Chondrocyte (in vitro differentiated cells): ENCODE measurements at places on chromosomes 2 and 18. TPM values are rescaled to one million over a fixed set of nuclear protein-coding genes. Genes with fewer than 3 reads are reported as not detected.

The SPATA3 gene
- not detected in 3 replicates for total RNA-seq

GRCh38 chr2:207782238-207783030 lies 12.7 kb upstream of the FZD5 start:
- DNase-seq: no peak

DNA sequence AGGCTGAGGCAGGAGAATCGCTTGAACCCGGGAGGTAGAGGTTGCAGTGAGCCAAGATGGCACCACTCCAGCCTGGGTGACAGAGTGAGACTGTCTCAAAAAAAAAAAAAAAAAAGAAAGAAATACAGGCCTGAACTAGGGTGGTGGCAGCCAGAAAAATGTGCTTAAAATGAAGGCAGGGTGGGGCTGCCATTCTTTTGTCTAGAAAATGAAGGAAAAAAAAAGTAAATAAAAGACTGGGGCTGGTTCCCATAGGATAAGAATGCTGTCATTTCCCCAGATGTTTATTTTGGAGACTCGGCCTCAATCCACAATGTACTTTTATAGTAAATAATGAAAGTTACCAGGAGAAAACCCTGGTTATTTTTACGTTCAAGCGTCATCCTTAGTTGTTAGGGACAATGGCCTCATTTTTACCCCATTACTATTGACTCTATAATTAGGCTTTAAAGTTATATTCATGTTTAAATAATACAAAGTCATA lies 58.9 kb downstream of the ATP8B1 start:
- DNase-seq: no peak

The UGT1A4 gene
- total RNA-seq: not detected in 3 replicates

- DNase-seq: no peak
Measured at GRCh38 chr2:127574656-127575055, 39.2 kb downstream of the MYO7B start.

The LYPD6B gene
- 0.36 to 1.2 TPM in 2 of 3 replicates, not detected in the other for total RNA-seq

- no peak for DNase-seq
Measured at GRCh38 chr18:5601188-5601624, 57.4 kb upstream of the EPB41L3 start.

- no peak for DNase-seq
Measured at GRCh38 chr2:11092701-11093335, 62.4 kb upstream of the SLC66A3 start.

The ACOXL gene
- total RNA-seq: not detected in 3 replicates

The TAF4B gene
- 1.7 to 2.2 TPM (median 2.0 TPM) in 3 replicates for total RNA-seq

GRCh38 chr18:79862562-79862961 lies 64.8 kb downstream of the KCNG2 start:
- no peak for DNase-seq

The VWA3B gene
- total RNA-seq: not detected in 3 replicates

DNA sequence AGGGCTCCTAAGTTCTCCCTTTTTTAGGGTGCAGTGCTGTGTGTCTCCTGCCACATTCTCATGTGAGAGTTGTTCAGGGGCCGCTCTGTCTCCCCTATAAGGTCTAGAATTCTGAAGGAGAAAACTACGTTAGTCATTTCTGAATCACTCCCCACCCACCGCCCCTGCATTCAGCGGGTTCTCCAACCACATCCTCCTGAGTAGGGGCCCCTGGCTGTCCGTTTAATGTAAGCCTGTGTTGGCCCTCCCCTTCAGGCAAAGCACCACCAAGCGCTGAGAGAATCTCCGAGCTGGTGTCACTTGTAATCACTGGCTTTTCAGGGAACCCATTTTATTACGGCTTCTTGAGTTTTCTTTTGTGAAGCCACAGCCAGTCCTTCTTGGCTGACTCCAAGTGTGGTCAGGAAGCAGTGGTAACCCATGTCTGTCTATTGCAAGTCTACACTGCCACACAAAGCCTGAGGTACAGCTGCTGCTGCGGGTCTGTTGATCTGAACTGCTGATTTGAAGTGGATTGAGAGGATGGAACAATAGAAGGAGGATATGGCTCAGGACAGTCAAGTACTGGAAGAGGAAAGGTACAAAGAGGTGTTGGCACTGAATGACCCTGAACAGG lies 16.9 kb downstream of the LCT start:
- no peak for DNase-seq

GRCh38 chr2:18119883-18120282 lies 241.4 kb downstream of the KCNS3 start:
- no peak for DNase-seq

The NDC80 gene
- 4.8 to 6.5 TPM (median 5.8 TPM) in 3 replicates for total RNA-seq

DNA sequence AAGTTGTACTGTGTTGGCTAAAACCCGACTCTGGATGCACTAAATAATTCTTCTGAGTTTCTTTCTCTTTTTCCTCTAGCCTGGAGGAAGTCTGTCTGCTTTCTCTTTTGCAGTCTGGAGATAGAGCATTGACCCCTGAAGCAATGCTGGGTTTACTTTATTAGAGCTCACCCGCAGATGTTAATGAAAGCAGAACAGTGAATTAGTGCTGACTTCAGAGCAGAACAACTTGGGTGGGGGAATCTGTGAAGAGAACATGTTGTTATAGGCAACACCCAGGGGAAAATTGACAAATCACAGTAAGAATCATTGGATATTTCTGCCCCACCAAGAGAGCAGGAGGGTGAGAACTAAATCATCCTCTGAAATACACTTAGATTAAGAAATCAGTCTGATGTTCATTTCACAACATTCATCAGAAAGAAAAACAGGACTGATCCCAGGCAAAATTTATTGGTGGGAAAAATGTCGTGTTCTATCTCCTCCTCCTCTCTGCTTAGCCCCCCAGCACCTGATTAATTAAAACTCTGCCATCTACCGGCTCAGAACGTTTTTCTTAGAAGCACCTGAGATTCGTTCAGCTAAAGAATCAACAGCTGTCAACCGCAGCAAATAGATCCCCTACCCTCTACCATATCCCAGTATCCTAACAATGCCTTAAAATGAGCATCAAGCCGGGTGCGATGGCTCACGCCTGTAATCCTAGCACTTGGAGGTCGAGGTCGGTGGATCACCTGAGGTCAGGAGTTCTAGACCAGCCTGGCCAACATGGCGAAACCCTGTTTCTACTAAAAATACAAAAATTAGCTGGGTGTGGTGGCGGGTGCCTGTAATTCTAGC lies 165.1 kb downstream of the FMNL2 start:
- DNase-seq: no peak

GRCh38 chr2:177708660-177709444 lies 316.3 kb downstream of the AGPS start:
- DNase-seq: no peak

DNA sequence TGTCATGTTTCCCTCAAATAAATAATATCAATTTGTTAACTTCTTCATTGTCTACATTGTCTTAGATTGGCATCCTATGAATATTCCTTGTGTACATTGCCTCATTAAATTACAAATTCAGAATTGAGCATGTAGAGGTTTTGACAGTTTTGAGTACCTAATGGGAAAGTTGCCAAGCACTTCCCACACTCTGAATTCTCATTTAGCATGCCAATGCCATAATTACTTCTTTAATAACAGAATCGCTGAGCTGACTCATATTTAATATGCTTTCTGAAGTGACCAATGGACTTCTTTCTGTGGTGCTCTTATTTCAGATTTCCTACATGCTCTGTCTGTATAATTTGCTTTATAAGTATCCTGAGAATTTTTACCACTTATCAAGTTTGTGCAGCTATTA lies 114.4 kb upstream of the NOL4 start:
- no peak for DNase-seq

DNA sequence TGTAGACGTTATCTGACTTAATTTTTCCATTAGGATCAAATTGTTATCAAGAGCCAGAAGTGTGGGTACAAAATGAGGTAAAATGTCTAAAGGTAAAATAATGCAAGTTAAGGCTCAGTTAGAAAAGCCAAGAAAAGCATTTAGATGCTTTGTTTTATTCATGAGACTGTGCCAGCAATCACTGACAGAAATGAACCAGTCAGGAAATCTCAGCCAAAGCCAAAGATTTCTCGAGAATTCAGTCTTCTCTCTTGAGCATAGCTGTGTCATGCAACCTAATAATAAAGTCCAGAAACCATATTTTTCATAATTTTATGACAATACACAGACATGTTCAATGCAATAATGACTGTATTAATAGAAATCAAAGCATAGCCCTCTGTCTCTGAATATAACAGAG lies 43.5 kb upstream of the ZNF397 start:
- DNase-seq: no peak

GRCh38 chr2:38528534-38528933 lies 74.2 kb downstream of the HNRNPLL start:
- no peak for DNase-seq

The C18orf54 gene
- 3.7 to 8.2 TPM (median 4.3 TPM) in 3 replicates for total RNA-seq

The KYNU gene
- 0.38 TPM in 1 of 3 replicates, not detected in the others for total RNA-seq

DNA sequence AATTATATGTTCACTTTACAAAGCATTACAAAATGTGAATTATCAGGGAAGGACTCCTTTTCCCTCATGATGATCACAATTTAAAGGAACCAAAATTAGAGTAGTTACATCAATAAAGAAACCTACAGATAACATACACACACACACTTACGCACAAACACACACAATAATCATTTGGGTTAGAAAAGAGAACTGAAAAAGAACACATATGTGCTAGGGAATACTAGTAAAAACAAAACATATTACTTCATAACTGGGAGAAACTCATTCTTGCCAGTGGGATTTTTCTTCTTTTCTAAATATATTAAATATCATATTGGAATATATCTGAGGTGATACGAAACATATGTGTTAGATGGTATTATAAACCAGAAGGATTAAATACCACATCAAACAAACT lies 42.3 kb downstream of the FIGN start:
- DNase-seq: no peak

The LHCGR gene
- not detected in 3 replicates for total RNA-seq

DNA sequence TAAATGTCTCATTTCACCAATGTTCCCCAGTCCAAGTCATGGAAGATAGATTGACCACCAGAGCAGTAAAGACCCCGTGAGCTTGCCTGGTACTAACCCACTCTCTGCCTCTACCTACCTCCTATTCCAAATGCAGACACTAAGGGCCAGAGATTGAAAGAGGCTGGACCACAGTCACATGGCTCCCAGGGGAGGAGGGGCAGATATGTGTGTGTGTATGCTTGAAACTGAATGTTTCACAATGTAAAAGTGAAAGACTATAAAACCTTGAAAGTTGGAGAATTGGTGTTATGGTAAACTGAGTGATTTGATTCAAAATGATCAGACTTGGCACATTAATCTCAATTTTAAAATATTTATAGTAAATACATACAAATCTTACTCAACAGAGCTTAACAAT lies 21.7 kb upstream of the KLHL29 start:
- DNase-seq: no peak

GRCh38 chr2:41912337-41912736 lies 135.5 kb upstream of the PKDCC start:
- no peak for DNase-seq

DNA sequence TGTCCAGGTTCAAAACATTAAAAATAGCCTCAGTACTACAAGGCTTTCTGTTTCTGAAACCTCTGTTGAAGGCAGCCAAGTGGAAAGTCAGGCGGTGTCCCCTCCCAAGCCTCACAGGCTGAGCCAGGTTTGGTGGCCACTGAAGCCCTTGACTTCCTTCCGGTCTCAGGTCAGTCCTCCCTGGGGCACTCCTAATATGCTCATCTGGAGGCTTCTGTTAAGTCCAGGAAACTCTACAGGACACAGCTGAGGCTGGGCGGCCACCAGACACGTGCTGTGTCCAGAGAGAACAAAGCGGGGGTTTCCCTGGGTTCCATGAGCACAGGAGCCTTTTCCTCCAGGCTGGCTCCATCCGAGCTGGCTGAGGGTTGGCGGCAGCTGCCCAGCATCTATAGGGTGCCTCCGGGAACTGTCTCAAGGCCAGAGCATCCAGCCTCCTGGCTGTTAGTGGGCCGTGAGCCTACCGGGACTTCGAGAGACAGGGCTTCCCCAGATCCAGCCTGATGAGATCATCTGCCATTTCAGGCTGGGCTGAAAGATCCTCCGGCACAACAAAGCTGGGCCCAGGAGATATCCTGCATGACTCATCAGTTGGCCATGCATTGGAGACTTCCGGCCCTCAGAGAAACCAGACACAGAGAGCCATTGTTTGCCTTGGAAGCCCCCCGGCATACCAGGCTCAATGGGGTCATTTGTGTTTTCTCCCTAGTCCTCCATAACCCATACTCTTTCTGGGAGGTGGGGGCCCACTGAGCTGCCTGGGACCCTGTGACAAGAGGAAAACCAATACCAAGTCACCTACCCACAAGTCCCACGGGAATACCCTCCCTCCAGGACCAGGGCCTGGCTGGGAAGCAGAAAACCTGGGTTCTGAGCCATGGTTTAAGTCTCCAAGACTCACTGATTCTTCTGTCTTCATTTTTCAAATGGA lies 71.7 kb downstream of the HS1BP3 start:
- DNase-seq: peak; percentile 84

DNA sequence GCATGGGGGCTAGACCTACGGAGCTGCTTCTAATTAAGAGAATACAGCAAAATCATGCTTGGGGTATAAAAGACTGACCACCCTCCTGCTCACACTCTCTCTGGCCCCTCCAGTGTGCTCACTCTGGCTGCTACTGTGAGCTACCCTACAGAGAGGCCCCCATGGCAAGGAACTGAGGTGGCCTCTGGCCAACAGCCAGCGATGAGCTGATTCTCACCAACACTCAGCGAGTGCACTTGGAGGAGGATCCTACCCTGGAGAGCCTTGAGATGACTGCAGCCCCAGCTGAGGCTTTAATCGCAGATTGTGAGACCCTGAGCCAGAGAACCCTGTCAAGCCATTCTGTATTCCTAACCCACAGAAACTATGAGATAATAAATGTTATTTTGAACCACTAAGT lies 88.2 kb downstream of the GFPT1 start:
- no peak for DNase-seq

The PLGLB2 gene
- total RNA-seq: 3.7 to 6.5 TPM (median 4.8 TPM) in 3 replicates

- no peak for DNase-seq
Measured at GRCh38 chr2:15655123-15655887, 63.6 kb downstream of the DDX1 start.

GRCh38 chr2:58427572-58428095 lies 186.5 kb upstream of the FANCL start:
- DNase-seq: no peak

DNA sequence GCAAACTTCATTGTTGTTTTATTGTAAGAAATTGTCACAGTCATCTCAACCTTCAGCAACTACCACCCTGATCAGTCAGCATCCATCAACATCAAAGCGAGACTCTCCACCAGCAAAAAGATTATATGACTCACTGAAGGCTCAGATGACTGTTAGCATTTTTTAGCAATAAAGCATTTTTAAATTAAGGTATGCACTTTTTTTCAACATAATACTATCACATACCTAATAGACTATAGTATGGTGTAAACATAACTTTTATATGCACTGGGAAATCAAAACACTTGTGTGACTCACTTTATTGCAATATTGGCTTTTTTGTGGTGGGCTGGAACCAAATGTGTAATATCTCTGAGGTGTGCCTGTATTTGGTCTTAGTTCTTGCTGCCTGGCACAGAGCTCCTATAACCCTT lies 15.6 kb downstream of the SCN1A start:
- no peak for DNase-seq

DNA sequence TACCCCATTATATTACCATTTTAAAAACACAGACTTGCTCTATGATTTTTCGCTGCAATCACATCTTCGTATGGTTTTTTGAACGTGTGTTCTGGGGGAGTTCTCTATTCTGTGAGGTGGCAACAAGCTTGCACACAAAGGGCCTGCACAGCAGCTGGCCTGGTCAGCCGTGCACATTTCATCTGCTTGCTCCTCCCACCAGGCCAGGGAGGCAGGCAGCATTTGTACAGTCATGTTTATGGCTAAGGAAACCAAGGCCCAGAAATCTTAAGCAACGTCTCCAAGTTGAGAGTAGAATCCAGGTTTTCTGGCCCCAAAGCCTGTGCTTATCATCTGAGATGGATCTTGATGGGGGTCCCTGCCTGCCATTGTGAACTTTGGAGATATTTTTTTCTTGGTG lies 106.4 kb upstream of the SMIM21 start:
- no peak for DNase-seq

The HSPE1 gene
- 55.2 to 99.6 TPM (median 55.4 TPM) in 3 replicates for total RNA-seq

GRCh38 chr18:31039426-31039825 lies 3.1 kb downstream of the DSC3 start:
- DNase-seq: no peak
